HCT116 (cell line): ENCODE measurements at places on chromosomes 16 and 17.

DNA sequence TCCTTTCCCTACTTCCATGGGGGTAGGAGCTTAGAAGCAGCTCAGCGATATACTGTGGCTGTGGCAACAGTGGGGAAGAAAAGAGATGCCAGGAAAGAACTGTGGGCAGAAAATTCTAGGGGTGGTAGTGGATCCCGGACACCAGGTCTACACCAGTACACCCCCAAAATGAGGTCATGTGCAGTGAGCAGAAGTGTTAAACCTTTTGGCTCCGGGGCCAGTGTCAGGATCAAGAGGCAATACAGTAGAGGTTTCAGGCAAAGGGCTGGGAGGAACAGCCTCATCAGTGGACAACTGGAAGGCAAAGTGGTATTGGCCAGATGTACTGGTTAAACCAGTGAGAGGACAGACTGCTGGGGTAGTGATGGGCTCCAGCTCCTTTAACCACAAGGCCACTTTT, 163.1 kb upstream of the CCL2 start:
- DNase-seq: no peak

GRCh38 chr17:34653511-34653910, 74.1 kb downstream of the TMEM132E start:
- DNase-seq: no peak

DNA sequence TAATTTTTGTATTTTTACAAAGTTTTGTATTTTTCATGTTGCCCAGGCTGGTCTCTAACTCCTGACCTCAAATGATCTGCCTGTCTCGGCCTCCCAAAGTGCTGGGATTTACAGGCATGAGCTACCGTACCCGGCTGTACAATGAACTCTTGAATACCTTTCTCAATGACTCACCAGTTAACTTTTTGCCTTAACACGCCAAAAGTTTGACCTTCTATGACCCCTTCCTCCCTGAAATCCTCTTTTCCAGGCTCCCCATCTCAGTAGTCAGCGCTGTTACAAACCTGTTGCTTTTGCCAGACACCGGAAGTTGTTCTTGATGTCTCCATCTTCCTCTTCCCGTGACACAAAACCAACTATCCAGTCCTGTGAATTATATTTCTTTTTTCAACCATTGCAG, 158.1 kb upstream of the ASIC2 start:
- no peak for DNase-seq

GRCh38 chr16:7027401-7027800, 305.2 kb upstream of the RBFOX1 start:
- DNase-seq: no peak

DNA sequence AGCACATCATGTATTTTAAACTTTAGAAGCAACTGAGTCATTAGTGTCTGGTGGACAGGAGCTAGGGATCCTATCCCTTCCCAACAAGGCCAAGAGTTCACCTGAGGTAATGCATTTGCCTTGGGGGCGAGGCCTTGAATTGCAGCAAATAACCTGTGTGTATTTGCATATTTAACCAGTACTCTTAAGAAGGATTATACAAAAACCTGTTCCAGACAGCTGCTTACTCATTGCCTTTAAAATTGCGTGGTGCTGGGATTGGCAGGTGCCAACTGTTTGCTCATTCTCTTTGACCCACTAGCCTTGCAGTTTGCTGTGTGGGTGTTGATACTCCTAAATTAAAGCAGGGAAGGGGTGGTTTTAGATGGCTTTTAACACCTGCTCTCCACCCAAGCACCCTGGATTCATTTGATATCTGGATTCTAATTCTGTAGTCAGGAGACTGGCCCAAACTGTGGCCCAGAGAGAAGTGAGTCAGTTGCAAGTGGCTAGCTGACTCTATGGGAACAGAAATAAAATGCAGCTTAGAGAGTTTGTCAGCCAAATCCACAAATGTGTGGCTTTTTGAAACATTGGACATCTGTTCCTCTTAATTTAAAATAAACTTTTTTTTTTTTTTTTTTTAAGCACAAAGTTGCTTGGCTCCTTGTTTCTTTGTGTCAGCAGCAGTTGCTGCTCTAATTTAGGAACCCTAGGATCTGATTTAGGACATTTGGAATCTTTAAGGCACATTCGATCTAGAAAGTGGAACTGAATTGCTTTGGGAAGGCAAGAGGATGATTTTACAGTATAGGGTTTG, 46.9 kb downstream of the TUBD1 start:
- DNase-seq: peak; percentile 90

GRCh38 chr16:14309001-14309886, 238.1 kb downstream of the MRTFB start:
- DNase-seq: no peak

GRCh38 chr17:78559749-78560368, 17.3 kb downstream of the DNAH17 start:
- peak; percentile 57 for DNase-seq

- DNase-seq: peak; percentile 57
These were observed 9.4 kb upstream of the TOM1L1 start for GRCh38 chr17:54891176-54891821.

DNA sequence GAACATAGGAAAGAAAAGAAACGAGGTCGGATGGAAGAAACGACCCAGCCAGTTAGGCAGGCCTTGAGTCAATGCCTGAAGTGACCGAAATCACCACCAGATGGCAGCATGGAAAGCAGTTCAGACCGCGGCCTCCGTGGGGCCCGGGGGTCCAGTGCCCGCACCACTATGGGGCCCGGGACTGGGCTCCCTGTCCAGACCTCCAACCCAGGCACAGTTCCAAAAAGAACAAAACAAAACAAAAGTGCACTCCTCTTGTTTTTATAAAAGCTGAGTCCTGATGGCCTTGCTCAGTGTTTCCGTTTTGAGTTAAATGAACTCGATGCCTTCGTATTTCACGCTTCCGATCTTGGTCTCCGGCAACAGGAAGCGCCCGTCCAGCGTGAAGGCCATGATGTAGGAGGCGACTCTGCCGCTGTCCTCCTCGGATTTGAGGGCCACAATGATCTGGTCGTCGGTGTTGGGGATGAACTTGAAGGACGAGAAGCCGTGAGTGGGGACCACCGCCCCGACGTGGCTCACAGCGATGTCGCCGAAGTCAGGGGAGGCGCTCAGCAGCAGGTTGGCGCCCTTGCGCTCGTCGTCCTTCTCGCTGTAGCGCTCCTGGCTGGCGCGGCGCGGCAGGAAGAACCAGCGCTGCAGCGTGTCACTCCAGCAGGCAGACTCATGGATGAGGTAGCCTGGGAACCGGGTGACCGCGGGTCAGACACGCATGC, 13.7 kb upstream of the LGALS3BP start:
- no peak for DNase-seq

GRCh38 chr16:24036614-24037013, 200.8 kb downstream of the PRKCB start:
- peak; percentile 29 for DNase-seq

- DNase-seq: peak; percentile 86
These were observed 11.5 kb upstream of the MMD start for GRCh38 chr17:55433029-55433628.

DNA sequence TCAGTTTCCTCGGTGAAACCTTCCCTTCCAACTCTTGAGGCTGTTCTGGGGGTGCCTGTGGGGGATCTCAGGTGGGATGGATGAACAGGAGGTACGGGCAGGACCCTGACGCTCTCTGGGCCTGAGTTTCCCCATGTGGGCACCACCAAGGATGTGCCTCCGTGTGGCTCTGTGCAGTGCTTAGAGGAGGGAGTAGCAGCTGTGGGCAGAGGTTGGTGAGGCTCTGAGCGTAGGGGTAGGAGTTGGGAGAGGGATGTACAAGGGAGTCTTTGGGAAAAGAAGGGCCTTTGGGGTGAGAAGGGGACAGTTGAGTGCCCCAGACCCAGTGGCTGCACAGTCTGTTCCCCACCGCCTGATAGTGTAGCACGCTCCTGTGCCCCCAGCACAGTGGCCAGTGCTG, 59.1 kb downstream of the SNX20 start:
- DNase-seq: no peak

DNA sequence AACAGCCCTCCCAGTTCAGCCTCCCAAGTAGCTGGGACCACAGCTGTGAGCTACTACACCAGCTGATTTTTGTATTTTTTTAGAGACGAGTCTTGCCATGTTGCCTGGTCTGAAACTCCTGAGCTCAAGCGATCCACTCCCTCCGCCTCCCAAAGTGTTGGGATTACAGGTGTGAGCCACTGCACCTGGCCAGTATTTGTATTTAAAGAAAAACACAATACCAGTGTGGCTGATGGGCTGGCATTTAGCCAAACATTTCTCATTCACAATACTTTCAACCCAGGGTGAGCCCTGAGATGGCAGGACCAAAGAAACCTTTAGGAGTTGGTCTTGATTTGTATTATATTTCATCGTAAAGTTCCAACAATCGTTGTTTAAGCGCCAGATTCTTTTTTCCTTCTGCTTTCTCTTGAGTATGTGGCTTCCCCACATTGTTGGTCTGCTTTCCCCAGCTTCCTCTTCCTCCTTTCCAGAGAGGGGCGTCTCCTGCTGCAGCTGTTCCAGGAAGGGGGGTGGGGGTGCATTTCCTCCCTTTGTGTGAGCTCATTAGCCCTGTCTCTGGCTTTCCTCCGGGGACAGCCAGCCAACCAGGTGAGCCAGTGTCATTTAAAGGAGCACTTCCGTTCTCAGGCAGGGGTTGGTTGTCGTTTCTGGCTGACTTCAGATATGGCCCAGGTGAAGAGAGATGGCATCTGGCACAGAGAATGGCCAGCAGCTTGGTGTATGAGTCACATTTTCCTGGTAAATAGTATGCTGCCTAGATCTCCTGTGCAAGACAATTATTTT, 79.9 kb downstream of the GPRC5B start:
- DNase-seq: no peak

DNA sequence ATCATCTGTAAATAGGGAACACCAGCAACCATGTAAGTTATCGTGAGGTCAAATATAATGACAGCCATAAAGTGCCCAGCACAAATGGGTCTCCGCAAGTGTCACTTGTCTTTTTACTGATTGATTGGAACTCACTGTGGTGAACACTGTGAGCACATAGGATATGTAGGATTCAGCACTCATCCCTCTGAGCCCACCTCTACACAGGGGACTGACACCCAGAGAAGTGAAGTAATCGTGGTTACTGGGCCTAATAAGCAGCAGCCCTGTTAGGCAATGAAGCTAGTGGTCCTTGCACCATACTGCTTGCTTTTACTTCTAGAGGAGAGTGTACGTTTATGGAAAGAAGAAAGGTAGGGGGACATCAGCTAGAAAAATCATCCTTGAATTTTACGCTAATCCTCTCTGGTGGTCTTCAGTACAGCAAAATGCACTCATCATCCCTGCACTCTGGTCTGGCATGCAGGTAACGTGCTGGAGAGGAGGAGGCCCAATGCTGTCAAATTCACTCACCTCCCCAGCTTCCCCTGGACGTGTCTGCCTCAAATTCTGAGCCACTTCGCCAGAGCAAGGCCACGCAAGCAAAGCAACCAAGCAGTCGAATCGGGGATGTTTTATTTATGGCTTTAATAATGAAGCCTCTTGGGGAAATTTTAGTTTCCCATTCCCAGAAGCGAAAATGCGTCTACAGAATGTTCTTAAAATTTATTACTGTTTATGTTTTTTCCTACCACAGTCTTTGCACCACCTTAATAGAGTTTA, 74.7 kb downstream of the YPEL2 start:
- no peak for DNase-seq

- DNase-seq: no peak
These were observed 152.2 kb upstream of the TBX2 start for GRCh38 chr17:61247439-61247838.

DNA sequence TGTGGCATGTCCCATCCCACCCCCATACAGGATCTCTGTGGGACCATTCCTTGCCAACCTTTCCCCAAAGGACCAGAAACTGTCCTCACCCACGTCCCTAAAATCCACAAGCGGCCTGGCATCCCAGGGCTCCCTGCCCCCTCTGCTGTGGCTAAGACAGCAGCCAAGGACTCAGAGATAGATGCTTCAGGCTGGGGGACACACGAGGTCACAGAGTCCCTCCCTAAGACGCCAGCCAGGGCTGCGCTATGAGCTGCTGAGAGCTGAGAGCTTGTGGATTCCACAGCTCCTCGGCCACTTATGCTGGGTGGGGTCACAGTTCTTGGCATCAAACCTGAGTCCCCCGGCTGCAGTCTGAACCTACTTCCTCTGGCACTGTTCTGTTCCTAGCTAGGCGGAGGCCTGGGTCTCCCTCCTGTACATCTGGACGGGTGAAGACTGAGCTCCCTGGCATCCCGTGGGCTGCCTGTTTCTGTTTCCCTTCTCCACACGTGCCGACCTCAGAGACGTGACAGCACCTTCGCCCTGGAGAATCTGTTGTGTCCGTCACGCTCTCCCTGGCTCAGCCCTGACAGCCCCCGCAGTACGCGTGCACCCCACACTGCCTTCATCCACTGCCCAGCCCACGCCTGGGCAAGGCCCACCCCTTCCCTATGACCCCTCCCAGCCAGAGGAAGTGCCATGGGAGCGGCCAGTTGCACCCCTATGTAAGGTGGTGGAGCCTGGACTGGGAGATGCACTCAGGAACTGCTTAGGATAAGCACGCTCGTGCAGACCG, 61.2 kb downstream of the ENGASE start:
- DNase-seq: no peak

DNA sequence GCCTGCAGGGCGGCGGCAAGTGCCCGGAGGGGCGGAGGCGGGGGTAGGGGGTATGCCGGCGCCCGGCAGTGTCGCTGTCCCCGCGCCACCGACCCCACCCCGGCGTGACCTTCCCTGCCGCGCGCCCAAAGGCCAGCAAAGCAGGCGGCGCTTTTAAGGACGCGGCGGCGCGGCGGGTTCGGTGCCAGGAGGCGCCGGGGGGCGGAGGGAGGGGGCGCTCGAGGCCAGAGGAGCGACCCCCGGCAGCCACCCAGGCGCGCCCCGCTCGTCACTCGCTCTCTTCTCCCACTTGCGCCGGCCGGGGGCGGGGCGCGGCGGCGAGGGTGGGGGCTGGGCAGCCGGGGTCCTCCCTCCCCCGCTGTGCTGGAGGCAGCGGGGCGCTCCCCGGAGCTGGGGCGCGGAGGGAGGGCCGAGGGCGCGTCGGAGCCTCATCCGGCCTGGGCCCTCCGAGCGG, 8.6 kb upstream of the BAHCC1 start:
- no peak for DNase-seq

GRCh38 chr17:40341808-40342503, 22.6 kb downstream of the GJD3 start:
- no peak for DNase-seq

DNA sequence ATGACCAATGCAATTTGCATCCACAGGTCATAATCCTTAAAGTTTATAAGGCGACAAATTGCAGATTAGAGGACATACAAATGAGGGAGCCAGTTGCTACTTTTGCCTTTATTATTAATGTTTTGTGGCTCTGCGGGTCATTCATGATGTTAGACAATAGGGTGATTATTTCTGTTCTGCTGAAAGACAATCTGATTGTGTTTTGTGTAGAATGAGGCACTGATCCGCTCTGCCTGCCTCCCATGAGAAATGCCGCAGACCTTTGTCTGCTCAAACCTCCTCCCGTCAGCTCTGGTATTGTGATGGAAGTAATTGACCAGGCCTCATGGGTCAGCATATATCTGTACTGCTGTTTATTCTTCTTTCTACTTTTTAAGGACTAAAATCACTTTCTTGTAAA, 224.9 kb downstream of the PRKCA start:
- DNase-seq: no peak
